ENCODE measurements at places on chromosomes 7 and 10.
A peak's percentile ranks its signal among the peaks of the same experiment; 100 is the strongest.

GRCh38 chr7:49800031-49800430, 26.6 kb downstream of the VWC2 start:
- no peak for DNase-seq

GRCh38 chr10:18610517-18610916, 40.9 kb downstream of the NSUN6 start:
- DNase-seq: peak; percentile 82

- DNase-seq: no peak
Measured at GRCh38 chr7:152014722-152015121, 10.8 kb upstream of the GALNT11 start.

DNA sequence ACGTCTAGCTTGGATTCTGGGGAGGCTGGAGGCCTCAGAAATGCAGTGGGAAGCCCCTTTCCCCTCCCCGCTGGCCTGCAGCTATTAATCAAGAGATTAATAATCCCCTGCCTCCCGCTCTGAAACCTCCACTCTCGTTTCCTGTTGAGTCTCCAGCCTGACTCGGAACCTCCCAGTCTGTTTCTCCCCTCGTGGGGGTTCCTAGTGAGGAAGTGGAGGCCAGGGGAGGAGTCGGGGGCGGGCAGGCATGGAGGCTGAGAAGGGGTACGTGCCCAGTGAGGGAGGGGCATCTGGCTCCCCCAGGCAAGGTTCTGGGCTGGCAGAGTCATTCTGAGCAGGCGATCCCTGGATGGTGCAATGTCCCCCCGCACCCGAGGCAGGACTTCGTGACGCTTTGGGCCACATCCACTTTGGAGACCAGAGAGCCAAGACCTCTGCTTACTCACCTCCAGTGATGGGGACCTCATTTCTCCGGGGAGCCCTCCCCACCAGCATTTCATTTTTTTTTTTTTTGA, 73.6 kb downstream of the COL26A1 start:
- no peak for DNase-seq

DNA sequence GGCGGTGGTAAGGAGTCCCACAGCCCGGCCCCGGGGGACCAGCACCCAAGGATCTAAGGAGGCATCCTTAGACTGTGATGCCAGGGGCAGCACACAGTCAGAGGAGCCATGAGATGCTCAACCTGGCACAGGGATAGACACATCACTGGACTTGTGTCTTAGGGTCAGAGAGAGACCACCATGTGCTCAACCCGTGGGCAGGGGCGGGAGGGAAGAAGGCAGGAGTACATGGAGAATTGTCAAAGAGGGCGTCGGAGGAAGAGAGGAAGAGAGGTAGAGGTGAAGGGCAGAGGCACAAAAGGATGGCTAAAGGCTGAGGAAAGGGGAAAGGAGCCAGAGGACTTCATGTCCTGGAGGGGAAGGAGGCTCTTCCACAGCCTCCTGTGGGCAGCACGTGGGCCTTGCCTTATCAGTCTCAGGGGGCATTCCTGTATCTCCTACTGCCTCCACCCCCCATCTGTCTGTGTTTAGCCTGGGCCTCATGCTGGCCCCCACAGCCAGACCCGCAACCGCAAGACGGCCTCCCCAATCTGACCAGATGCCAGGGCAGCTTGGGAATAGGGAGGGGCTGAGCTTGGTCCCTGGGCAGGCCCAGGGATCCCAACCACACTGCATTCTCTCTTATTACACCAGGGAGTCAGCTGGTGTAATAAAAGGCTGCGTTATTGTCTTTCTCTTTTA, 2.2 kb downstream of the ADCY1 start:
- no peak for DNase-seq

DNA sequence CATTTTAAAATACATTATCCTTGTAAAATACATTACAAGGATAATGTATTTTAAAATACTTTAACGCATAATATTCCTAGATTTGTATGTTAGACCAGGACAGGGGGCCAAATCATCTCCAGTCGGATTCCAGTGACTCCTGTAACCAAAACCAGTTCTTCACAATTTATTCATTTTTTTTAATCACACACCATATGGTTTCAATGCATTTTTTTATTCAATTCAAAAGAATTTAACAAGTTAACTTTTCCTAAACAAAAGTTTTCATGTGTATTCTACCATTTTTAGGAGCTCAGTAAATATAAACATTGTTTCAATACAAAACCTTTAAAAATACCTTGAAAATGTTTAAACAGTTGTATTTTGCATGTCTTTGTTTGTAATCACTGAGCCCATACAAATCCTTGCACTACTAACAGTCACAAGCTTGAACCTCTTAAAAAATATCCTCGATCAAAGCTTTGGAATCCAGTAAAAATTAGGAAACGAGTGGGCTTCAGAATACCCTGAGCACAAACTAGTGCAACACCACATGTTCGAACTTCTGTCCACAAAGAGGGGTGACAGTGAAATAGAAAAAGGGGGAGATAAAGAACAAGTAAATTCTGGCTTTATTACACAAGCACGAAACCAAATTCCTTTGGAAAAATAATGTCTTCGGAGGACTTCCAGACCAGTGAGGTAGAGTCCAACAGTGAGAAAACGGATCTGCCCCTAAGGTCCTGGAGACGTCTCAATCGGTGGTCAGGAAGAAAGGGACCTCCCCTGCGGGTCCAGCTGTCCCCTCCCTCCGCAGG, 1.6 kb downstream of the CCDC71L start:
- no peak for DNase-seq

GRCh38 chr10:131350660-131351059, 39.1 kb upstream of the TCERG1L start:
- DNase-seq: no peak

GRCh38 chr7:919114-919442, 35.4 kb downstream of the ADAP1 start:
- no peak for DNase-seq

GRCh38 chr10:21510241-21511094, 15.0 kb downstream of the SKIDA1 start:
- no peak for DNase-seq

DNA sequence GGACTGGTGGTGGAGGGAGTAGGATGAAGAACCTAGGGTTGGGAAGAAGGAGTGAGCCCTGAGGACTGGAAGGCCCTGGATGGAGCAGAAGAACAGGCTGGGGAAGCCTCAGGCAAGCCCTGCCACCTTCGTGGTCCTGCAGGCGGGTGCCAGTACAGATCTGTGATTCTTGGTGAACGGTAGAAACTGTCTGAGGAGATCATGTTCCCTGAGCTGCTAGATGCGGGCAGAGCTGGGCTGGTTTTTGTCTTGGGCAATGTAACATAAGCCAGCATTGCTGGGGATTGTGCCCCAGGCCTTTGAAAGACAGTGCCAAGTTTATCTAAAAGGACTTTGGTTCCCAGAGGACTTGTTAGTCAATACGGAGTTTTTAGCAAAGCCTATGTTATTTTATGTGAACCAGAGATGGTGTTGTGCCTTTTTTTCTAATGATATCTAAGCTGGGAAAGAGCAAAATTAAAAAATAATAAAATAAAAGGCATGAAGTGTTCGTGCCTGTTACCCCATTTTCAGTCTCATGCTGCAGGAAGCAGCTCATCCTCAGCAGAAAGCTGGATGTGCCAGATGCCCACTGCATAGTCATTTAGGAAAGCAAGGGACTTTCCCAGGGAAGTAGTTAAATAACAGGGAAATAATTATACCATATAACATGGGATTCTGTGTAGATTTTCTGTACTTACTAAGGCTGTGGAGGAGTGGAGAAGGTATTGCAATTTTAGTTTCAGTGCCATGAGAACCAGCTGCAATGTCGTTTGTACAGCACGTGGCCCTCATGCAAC, 24.4 kb upstream of the FIGNL1 start:
- no peak for DNase-seq

GRCh38 chr7:22183522-22184280, 173.3 kb downstream of the RAPGEF5 start:
- DNase-seq: no peak

DNA sequence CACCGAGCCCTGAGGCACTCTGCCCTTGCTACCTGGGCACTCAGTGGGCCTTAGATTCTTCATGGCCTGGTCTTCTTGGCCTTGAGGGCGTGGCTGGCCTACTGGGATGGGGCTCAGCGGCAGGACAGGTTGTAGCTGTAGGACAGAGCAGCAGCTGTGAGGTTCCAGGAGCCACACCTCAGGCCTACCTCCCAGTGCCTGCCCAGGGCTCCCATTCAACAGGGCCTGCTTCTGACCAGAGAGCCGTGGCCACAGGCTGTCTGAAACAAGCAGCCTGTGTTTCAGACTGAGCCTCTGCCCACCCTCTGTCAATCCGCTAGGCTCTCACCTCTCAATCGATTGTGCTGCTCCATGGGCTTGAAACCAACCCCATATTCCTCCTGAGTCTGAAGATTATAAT, 928.0 kb upstream of the ZNF722 start:
- DNase-seq: no peak

DNA sequence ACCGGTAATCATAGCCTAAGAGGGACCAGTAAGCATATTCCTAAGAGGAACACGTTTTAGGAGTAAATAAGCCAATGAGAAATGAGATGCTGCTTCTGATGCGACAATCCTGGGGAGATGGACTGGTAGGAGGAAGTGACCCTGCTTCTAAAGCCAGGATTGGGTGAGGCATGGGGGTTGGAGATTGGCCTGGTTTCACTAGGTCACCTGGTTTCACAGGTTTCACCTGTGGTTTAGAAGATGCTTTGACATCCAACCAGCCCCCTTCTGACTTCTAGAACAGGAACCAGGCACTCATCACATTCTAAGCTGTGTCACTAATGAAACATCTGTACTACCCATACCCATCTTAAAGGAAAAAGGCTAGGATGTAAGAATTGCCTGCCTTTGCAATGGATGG, 53.0 kb upstream of the BAMBI start:
- DNase-seq: no peak

GRCh38 chr7:6420680-6421079, 27.1 kb downstream of the DAGLB start:
- no peak for DNase-seq

DNA sequence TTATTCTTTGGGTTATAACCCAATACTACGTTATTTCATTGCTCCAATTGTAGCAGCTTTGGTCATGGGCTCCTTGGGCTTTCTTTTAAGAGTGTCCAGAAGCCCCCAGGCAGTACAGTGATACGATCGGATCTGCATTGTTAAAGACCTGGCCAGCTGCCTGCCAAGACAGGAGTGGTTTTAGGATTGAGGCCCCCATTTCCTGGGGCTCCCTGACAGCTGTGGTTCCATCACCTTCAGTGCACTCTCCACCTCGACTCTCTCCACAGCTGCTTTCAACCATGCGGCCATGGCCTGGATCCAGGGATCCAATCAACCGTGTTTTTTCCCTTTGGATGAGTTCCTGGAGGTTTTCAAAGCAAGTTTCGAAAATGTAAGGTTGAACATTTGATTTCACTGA, 123.4 kb upstream of the BTBD16 start:
- peak; percentile 43 for DNase-seq

- DNase-seq: no peak
Measured at GRCh38 chr7:48179496-48180030, 8.3 kb downstream of the ABCA13 start.

DNA sequence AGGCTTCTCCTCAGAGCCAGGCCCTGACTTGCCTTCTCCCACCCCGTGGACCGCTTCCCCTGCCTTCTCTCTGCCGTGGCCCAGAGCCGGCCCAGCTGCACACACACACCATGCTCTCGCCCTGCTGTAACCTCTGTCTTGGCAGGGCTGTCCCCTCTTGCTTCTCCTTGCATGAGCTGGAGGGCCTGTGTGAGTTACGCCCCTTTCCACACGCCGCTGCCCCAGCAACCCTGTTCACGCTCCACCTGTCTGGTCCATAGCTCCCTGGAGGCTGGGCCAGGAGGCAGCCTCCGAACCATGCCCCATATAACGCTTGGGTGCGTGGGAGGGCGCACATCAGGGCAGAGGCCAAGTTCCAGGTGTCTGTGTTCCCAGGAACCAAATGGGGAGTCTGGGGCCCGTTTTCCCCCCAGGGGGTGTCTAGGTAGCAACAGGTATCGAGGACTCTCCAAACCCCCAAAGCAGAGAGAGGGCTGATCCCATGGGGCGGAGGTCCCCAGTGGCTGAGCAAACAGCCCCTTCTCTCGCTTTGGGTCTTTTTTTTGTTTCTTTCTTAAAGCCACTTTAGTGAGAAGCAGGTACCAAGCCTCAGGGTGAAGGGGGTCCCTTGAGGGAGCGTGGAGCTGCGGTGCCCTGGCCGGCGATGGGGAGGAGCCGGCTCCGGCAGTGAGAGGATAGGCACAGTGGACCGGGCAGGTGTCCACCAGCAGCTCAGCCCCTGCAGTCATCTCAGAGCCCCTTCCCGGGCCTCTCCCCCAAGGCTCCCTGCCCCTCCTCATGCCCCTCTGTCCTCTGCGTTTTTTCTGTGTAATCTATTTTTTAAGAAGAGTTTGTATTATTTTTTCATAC, 38.0 kb downstream of the LIMK1 start:
- DNase-seq: no peak

GRCh38 chr10:28807760-28808613, 130.7 kb downstream of the BAMBI start:
- peak; percentile 33 for DNase-seq

DNA sequence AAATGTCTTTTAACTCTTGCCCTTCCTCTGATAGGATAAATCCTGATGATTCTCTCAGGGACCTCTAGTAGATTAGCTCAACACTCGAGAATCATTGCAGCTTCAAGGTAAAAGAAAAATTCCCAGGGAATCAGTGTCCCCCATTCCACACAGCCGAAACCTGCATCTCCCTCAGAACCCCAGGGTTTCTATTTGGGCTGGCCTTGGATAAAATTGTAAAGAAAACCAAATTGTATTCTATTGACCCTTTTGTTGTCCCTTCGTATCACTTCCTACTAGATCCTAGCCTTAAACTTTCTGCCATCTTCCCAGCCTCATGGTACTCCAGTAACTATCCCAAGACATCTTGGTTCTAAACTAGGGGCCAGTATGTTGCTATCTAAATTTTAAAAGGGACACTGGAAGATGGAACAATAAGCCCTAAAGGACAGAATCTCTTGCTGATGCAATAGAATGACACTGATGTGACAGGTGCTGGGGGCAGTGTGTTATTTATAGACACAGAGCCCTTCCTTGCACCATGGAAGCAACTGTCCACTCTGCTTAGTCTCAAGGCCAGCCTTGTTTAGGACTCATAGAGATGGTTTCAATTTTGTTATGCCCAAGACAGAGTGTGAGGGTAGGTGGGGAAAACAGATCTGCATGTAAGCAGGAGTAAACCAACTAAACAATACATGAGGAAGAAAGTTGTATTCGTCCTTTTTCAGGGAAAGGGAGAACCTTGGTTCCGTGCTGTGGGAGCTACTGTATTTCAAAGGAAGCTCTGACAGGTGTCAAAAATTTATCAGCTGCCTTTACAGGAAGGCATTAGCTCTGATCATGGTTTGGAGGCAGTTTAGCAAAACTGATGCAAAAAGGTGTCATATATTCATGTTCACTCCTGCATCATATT, 7.6 kb downstream of the ASB15 start:
- DNase-seq: no peak

DNA sequence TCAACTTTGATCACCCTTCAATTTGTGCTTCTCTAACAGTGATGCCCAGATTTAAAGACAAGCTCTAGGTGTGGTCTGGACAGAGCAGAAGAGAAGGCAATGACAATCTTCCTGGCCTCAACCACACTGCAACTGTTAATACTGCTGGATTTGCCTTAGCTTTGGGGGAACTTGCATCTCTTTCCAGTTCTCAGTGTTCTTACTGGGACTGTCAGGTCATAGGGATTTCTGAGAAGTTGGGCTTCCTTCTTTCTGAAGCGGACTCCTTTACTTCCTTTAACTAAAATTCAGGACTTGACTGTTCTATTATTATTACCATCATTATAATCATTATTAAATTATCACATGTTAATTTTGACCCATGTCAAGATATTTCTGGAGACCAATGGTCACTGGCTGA, 80.8 kb downstream of the OSBPL3 start:
- DNase-seq: no peak

- DNase-seq: no peak
Measured at GRCh38 chr7:91090684-91091083, 173.5 kb upstream of the FZD1 start.

- no peak for DNase-seq
Measured at GRCh38 chr7:94530109-94530508, 20.5 kb downstream of the CASD1 start.

Data from hepatocyte (in vitro differentiated cells).